NCI-H226 (cell line): ENCODE measurements at places on chromosomes 2 and 18.

- DNase-seq, result no peak
Observed at GRCh38 chr18:27894746-27895145, 282.2 kb downstream of the CDH2 start.

GRCh38 chr2:49044350-49045079 lies 109.8 kb downstream of the FSHR start:
- DNase-seq, result no peak

GRCh38 chr2:20501974-20502373 lies 55.1 kb downstream of the RHOB start:
- DNase-seq, result peak; percentile 87

DNA sequence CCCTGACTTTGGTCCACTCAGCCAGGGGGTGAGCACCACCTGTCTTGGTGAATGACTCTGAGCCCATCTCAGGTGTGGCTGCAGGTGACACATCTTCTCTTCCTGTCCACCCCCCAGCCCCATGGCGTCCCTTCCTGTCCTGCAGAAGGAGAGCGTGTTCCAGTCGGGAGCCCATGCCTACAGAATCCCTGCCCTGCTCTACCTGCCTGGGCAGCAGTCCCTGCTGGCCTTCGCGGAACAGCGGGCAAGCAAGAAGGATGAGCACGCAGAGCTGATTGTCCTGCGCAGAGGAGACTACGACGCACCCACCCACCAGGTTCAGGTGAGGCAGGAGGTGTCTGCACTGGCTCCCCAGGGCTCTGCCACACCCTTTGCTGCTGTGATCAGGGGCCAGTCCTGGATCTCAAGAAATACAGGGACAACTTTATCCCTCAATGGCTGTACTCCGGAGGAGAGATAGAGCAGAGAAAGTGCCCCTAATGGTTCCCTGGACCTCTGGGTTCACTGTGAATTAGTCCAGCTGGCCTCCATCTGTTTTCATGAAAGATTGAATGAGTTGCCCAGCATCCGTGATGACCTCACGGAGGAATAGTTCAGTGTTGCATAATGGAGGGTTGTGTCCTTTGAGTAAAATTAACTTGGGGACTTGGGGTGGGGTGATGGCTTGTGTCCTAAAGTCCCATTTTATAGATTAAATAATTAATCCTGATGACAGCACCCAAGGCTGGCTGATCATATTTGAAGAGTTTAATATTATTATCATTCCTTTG lies at the start of gene NEU2:
Gene NEU2, plus strand, starts transcription at position 122 of the 770 bp plus-strand sequence. Its CDS starts 0 bp downstream, at position 122.
- no peak for DNase-seq

GRCh38 chr18:55488473-55488872 lies 99.5 kb downstream of the TCF4 start:
- no peak for DNase-seq

DNA sequence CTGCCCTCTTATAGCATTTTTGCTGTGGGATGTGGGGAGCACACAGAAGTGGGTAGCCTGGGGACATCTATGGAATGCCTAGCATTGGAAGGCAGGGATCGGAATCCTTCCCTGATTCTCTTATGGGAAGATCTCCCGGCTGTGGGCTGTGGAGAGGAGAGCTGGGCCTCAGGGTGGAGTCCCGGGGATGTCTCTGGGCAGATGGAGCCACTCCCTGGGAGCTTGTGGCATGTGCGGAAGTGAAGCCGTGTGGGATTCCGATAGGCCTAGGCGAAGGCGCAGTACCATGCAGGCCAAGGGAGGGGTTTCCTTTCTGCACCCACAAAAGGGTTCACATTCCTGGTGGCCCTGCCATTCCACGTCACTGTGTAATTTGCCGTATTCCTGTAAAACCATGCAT lies 87.9 kb downstream of the GLI2 start:
- DNase-seq, result no peak

DNA sequence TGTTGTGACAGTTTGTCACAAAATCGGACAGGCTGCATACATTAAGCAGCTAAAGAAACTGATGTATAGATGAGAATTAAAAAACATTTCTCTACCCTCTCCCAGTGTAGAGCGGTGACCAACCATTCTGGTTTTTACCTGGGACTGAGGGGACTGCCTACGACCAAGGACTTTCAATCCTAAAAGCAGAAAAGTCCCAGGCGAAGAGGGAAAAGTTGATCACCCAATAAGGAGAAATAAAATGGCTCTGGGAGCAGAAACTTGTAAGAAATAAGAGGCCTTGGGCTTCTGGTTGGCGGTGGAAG lies 30.9 kb upstream of the YPEL5 start:
- DNase-seq, result no peak

GRCh38 chr2:168583710-168584521 lies 127.8 kb downstream of the CERS6 start:
- DNase-seq, result peak; percentile 2

DNA sequence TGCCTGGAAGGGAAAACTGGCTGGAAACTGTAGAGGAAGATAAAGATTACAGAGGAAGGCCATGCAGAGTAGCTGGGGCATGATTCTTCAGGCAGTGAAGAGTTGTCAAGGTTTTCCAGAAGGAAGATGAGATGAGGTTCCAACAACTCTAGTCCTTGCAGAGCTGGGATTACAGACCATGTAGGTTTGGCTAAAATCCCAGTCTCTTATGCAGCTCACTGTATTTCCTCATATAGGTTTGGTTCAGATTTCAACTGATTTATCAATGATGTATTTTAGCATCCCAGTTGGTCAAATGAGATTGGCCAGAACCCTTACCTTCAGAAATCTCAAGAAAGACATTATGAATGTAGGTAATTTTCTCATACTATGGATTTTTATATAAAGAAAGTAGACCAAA lies 16.4 kb downstream of the FAP start:
- no peak for DNase-seq

GRCh38 chr18:11901826-11902438 lies 6.2 kb downstream of the MPPE1 start:
- no peak for DNase-seq

GRCh38 chr2:226611944-226612318 lies 187.7 kb downstream of the IRS1 start:
- peak; percentile 57 for DNase-seq

- peak; percentile 47 for DNase-seq
Observed at GRCh38 chr18:7272311-7273049, 41.6 kb downstream of the LRRC30 start.

DNA sequence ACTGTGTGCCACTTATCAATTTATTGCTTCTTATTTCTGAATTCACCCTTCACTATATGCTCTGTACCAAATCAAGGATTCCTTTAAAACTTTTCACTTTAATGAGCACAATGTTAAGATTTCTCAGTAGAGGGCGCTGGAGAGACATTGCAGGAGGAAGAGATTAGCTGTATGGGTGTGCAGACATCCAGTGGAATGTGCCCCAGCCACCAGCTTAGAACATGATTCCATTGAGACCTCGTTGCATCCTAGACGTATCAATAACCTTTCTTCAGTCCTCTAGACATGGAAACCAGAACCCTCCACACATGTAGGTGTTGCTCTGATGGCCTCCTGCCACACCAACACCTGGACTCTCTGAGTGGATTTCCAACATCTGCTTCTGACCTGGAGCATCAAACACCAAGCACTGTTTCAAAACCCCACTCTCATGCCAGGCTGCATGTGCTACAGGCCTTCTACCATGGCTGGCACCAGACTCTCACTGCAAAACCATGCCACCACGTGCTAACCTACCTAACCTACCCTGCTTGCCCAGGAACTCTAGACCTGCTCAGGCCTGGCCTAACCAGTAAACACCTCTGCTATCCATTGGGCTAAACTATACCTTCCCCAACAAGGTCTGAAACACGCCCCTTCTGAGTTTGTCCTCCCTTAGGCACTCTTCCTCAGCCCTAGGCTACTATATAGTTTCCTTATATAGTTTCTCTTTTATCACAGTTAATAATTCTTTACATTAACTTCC lies 633.2 kb upstream of the PKDCC start:
- peak; percentile 32 for DNase-seq

GRCh38 chr18:36903215-36903928 lies 74.4 kb downstream of the KIAA1328 start:
- no peak for DNase-seq

GRCh38 chr2:190911813-190912212 lies 31.2 kb downstream of the GLS start:
- DNase-seq, result no peak

DNA sequence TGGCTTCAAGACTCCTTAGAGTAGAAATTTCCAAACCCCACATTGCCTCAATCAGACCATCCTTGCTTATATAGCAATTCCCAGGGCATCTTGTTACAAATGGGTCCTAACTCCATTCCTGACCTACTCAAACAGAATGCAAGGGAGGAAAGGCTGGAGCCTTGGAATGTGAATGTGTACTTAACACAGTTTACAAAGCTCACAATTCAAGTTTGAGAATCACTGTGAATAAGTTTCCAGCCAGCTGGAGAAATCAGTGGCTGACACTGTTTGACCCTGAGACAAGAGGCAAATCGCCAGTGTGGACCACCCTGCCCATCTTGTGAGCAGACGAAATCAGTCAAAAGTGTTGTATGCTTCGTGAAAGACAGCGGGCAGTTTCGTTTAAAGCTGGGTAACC lies 65.5 kb downstream of the SOWAHC start:
- DNase-seq, result no peak

DNA sequence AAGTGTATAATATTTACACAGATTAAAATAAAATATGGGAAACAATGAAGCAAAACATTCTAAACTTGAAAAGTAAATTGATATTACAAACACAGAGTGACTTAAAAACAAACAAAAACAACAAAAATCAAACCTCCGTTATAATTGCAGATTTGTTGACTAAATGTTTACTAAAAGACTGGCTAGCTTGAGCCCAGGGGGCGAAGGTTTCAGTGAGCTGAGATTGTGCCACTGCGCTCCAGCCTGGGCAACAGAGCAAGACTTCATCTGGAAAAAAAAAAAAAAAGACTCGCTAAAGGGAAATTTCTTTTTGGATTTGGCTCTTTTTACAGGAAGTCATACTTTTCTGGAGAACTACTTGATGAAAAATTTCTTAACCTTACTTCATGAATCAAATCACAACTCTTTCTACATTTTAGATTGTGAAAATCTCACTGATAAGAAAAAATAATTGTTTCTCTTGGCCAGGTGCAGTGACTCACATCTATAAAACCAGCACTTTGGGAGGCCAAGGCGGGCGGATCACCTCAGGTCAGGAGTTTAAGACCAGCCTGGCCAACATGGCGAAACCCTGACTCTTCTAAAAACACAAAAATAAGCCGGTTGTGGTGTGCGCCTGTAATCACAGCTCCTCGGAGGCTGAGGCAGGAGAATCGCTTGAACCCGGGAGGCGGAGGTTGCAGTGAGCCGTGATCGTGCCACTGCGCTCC lies 9.7 kb downstream of the TFPI start:
- peak; percentile 68 for DNase-seq

DNA sequence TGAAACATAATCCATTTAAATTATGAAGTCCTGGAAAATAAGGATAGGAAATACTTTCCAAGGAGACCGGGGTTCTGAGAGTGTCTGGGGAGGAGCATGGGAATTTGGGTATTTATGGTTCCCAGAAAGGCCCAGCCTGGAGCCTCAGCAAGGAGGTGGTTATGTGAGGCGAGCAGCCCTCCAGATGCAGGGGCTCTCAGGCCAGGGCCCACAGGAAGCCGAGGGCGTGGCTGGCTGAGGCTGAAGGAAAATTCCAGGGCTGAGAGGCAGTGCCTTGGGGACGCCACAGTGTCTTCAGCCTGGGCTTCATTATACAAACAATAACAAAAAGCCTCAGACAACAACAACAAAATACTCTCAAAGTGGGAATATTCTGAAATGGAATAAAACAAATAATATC lies 86.9 kb upstream of the SERPINE2 start:
- no peak for DNase-seq

GRCh38 chr2:162473986-162474385 lies 130.1 kb downstream of the GCA start:
- no peak for DNase-seq

- no peak for DNase-seq
Observed at GRCh38 chr2:216344206-216344949, 27.9 kb downstream of the MARCHF4 start.
